Cortex of kidney (tissue), 1 donor: ENCODE measurements at places on chromosomes 16 and 17.

DNA sequence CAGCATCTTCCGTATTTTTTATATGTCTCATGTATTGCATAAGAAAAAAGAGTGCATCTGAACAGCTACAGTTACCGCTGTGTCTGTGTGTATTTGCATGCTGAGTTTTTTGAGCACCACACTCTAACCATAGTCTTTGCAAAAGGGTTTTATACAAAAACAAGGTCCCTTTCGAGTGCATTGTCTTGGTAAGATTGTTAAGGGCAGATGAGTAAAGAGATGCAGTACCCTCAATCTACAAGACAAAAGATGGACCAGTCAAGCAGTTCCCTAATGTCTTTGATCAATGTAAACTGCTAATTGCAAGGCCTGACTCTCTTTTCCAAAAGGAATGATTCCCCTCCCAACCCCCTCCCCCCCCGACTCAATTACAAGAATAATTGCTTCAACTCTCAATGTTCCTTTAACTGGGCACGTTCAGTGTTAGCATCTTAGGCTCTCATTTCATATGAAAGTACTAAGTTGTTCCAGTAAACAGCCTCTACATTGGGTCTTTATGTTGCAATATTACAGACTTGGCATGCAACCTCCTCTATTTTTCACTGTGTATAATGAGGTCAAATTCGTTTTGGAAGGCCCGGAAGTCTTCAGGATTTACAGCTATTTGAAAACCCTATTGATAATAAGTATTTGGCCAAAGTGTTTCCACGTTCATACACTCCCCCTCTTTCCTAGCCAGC, 471.4 kb upstream of the RBFOX1 start:
- no peak for DNase-seq

DNA sequence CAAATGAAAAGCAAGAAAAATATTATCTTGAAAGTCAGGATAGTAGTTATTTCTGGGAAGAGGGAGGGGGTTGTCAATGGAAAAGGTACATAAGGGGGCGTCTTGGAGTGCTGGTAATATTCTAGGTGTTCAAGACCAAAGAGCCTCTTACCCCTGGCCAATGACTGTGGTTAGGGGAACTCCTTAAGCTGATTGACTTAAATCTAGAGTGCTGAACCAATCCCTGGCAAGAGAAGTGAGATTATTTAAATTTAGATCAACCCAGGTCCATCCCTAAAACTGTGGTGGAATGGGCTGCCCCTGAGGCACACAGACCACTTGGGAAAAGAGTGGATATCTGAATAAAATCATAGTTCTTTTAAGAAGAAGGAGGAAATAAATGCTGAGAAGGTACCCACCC, 174.1 kb downstream of the COPRS start:
- no peak for DNase-seq

DNA sequence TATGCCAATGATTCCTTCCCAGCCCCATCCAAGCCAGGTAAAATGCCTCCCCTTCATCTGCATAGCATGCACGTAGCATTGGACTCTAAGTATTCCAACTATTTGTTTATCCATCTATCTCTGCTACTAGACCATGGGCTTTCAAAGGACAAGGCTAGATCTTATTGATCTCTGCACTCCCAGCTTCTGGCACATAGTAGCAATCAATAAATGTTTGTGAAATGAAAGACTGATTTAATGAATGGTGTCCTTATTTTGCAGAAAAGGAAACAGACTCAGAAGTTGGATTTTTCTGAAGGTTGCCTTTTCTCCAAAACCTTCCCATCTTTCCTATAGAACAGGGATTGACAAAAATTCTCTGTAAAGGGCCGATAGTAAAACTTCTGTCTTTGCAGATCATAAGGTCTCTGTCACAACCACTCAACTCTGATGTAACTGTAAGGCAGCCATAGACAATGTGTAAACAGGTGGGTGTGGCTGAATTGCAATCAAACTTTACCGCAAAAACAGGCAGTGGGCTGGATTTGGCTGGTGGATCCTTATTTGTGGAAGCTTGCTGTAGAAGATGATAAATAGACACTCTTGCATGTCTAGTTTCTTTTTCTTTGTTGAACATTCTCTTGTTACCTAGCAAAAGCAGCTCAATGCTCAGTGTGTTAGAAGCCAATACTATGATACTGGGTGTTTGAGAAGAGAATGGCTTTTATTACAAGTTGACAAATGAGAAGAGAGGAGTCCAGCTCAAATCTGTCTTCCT, 7.6 kb upstream of the CMTR2 start:
- no peak for DNase-seq

DNA sequence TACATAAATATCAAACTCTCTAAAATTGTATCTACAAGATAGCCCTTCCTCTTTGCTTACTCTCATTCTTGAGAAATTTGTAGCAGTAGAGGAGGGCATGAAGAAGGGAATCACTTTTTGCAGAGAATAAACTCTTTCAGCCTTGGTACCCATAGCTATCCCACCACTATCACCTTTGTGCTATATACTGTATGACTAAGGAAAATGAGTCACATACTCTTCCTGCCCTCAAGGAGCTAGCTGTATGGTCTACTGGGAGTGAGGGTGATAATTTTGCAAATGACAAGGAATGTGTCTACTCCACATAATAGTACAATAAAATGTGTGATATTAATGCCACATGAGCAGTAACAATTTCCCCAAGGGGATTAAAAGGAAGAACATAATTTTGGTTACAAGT, 184.6 kb upstream of the WSB1 start:
- no peak for DNase-seq

GRCh38 chr16:30482366-30482765, 9.8 kb downstream of the ITGAL start:
- no peak for DNase-seq
